ENCODE measurements at places on chromosomes 2 and 18.

DNA sequence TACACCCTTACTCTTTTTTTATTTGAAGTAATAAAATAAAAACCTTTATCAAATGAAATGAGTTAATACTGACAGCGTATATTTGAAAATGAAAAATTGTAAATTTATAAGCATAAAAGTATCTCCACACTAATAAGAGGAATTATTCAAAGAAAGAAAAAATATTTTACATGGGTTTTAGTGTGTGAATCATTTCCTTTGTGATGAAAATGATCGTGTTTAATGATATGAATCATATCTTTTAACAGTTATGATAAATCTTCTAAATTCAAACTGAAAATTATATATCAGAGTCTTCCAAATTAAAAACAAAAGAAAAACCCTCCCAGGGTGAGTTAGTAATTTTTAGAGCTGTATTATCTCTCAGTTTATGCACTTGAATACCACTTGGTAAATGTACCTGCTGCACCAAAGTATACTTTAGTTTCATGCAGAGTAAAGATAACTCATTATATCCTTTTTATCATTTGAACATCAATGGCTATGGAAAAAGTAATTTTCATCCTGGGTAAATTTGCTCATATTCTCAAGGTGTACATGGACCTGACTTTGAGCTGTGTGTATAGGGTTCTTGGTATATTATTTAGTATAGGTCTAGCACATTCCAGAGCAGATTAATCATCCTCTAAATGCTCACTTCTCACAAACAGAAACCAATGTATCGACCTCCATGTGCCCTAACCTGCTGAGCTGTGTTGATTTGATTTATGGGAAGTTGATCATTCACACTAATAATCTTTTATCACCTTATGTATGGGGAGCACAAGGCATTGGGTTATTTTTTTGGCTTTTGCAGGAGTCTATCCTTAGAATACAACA lies 98.7 kb upstream of the VWC2L start:
- DNase-seq: no peak

GRCh38 chr2:229340086-229340760 lies 69.1 kb upstream of the PID1 start:
- no peak for DNase-seq

- DNase-seq: no peak
Observed at GRCh38 chr18:11657554-11657953, 31.5 kb upstream of the GNAL start.

- no peak for DNase-seq
Observed at GRCh38 chr2:46239175-46239846, 57.9 kb upstream of the EPAS1 start.

GRCh38 chr2:190987116-190987515 lies 26.9 kb downstream of the STAT1 start:
- DNase-seq: no peak

- no peak for DNase-seq
Observed at GRCh38 chr2:233700028-233700635, 7.4 kb downstream of the UGT1A6 start.

DNA sequence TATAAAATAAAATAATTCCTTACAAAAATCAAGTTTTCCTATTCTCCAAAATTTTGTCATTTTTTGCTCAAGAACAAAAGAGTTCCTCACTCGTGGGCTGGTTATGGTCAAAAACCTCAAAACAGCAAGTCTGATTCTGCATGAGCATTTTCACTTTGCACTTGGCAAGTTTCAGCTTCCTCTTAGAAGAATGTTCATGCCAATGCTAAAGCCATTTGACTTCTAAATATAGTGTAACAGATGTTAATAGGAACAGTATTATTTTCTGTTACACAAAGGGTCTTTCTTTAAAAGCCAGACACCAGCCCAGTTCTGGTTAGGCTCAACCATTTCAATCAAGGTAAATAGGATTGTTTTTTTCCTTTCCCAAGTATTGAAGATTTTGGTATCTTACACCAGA lies 261.3 kb upstream of the CCDC68 start:
- no peak for DNase-seq

DNA sequence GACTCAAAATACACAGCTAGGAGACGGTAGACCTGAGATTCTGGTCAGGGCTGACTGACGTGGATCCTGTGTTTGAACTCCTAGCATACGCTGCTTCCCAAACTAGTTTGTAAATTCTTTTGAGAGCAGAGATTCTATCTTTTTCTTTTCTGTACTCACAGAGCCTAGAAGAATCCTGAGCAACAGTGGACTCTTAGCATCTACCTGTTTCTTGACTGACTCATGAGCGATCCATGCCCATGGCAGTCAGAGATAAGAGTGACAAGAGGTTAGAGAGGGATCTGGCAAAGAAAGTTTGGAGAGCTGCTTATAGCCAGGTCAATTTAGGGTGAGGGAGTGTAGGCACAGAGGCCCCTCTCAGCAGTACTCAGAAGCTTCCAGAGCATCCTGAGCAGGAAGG lies 41.1 kb upstream of the PPP1CB start:
- DNase-seq: no peak

- DNase-seq: no peak
Observed at GRCh38 chr18:23938043-23938756, 76.4 kb upstream of the TTC39C start.

- no peak for DNase-seq
Observed at GRCh38 chr18:58496937-58497336, 132.0 kb downstream of the ALPK2 start.

GRCh38 chr18:37845498-37845897 lies 279.9 kb upstream of the CELF4 start:
- DNase-seq: no peak

GRCh38 chr18:71327441-71327840 lies 1038.6 kb downstream of the SOCS6 start:
- DNase-seq: no peak

- DNase-seq: no peak
Observed at GRCh38 chr2:2102866-2103653, 228.0 kb downstream of the MYT1L start.

- DNase-seq: no peak
Observed at GRCh38 chr18:45715212-45715780, 8.7 kb upstream of the SLC14A1 start.

- no peak for DNase-seq
Observed at GRCh38 chr2:13495051-13495450, 778.3 kb downstream of the TRIB2 start.

DNA sequence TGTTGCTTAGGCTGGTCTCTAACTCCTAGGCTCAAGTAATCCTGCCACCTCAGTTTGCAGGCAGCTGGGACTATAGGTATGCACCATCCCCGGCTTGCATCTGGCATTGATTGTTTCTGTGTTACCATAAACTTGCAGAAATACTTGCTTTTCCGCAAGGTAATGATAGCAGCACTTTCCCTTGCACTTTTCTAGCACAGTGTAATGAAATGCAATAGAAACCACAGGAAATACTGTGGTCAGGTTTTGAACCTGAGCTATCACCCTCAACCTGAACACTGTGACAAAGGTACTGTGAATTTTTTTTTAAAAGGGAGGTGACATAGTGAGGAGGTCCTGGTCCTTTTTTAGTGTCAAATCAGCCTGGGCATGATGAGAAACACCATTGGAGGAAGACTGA lies 38.3 kb downstream of the DHRS9 start:
- no peak for DNase-seq

GRCh38 chr2:3493615-3494007 lies 25.7 kb downstream of the ADI1 start:
- DNase-seq: no peak

- DNase-seq: no peak
Observed at GRCh38 chr2:238643400-238643907, 204.4 kb upstream of the TWIST2 start.

DNA sequence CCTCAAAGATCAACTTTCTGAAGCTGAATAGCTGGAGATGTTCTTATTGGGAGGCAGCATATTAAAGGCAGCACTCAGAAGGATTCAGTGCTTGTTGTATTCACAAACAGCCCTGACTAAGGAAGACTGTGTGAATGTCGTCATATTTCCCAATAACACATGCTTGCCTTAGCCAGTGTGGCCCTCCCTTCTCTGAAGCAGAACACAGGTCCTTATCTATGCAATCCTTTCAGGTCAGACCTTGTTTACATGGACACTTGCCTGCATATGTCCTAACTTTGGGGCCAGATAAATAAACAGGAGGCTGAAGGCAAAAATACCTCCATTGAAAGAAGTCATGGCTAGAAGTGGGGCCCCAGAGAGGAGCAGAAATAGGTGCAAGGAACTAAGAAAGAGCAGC lies 97.2 kb downstream of the SLC4A3 start:
- no peak for DNase-seq

DNA sequence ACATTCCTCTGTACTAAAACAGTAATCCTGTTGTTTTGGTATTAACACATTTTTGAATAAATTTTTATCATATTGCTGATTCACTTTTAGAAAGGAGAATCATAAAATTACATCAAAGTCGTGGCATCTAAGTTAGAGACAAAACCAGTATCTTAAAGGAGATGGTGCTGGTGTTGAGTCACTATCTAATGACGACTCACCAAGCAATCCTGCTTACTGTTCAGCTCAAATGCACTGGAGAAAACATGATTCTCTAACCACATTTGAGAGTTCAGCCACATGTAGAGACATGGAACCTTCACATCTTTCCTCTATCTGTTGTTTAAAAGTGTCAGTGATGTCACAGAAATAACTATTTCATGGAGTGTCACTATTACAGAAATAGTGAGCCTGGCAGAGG lies 473.8 kb downstream of the TGIF1 start:
- DNase-seq: no peak

GRCh38 chr2:187618813-187619212 lies 64.6 kb upstream of the TFPI start:
- DNase-seq: no peak

- DNase-seq: no peak
Observed at GRCh38 chr2:13193075-13193474, 476.3 kb downstream of the TRIB2 start.

- no peak for DNase-seq
Observed at GRCh38 chr2:189797902-189798301, 13.7 kb downstream of the PMS1 start.

Measured in stimulated activated CD8-positive, alpha-beta memory T cell treated with anti-CD3 and anti-CD28 coated beads, Interleukin-2, amount 100 ng/mL, for 48 hours (primary cell).